Activated T-helper 1 cell treated with anti-CD3 and anti-CD28 coated beads, Interleukin-2, amount 50 U/mL, for 16 hours (primary cell): ENCODE measurements at places on chromosomes 7 and 10.

DNA sequence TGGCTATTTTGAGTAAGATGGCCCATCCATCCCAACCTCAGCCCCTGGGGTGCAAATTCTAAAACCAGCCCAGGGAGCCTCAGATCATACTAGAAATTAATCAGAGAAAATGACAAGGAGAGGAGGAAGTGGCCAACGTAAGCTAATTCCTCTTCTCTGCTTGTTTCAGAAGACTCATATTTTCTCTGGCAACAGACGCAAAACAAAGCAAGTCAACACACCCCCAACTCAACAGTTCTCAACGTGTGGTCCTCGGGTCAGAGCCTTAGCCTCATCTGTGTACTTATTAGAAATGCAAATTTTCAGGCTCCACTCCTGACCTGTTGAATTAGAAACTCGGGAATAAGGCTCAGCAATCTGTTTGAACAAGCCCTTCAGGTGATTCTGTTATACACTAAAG lies 413.9 kb upstream of the AUTS2 start:
- no peak for DNase-seq

GRCh38 chr10:100319707-100320402 lies 10.2 kb downstream of the PKD2L1 start:
- DNase-seq = no peak

- no peak for DNase-seq
Observed at GRCh38 chr7:158121441-158122045, 466.1 kb downstream of the PTPRN2 start.

DNA sequence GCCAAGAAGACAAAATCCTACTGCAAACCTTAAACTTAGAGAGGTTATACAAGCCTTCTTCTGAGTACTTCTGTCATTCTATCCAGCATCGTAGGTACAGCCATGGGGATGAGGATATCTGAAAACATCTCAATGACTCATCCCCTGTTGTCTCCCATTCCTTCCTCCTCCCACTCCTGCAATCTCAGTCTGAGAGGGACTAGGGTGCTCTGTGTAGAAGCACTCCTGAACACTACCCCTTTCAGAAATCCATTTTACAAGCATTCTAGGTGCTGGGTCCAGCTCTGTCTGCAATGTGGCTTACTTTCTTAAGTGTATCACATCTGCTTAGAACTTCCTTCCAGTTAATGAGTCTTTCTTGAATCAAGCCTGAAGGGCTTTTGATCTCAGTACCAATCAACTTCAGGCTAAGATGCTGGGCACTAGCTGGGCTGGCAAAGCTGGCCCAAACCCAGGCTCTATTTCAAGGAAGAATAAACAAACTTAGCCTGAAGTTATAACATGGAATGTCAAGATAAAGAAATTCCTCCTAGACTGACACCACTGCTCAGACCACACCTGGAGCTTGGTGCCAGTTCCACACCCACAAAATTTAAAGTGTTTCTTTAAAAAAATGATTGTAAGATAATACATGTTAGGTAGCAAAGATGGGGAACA lies 270.3 kb upstream of the AOAH start:
- no peak for DNase-seq

DNA sequence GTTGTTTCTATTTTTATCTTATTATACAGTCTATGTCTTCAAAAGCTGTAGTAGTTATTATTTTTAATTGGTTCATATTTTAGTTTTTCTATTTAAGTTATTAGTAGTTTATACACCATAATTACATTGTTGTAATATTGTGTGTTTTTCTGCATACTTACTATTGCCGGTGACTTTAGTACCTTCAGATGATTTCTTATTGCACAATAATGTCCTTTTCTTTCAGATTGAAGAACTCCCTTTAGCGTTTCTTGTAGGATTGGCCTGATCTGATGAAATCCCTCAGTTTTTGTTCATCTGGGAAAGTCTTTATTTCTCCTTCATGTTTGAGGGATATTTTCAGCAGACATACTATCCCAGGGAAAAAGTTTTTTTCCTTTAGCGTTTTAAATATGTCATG lies 74.3 kb upstream of the CREB5 start:
- no peak for DNase-seq

DNA sequence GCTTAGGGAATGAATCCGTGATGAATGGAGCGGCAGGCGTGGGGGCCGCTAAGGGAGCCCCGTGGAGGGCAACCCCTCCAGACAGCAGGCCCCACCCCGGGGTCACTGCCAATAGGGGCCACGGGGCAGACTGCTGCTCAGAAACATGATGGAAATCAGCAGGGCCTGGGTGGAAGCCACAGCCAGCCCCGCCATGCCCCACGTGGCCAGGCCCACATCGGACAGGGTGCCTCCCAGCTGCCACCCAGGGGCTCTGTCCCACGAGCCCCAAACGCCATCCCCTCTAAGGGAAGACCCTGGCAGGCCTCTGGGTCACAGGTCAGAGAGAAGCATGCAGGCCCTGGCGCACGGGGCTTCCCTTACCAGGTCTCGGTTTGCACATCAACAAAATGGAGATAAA lies 28.4 kb downstream of the TNRC18 start:
- DNase-seq = no peak

DNA sequence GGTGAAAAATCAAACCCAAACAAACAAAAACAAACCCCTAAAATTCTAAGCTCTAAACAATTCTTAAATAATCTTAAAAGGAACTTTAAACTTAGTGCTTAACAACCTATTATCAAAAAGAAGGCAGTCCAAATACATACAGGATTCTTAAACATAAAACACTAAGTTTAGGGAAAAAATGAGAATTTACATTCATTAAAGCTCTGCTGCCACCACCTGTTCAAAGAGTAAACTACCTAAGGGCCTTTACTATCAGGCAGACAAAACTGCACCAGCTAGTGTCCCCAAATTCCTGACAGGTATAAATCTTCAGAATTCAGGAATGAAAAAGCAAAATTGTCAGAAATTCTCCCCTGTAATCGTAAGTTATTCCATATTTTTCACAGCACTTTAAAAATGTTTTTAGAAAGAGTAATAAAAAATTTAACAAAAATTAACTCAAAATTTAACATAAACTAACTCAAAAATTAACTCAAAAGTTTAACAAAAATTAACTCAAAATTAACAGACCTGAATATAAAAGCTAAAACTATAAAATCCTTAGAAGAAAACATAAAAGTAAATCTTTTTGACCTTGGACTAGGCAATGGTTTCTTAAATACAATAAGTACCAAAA lies 55.1 kb downstream of the PDZD8 start:
- no peak for DNase-seq

DNA sequence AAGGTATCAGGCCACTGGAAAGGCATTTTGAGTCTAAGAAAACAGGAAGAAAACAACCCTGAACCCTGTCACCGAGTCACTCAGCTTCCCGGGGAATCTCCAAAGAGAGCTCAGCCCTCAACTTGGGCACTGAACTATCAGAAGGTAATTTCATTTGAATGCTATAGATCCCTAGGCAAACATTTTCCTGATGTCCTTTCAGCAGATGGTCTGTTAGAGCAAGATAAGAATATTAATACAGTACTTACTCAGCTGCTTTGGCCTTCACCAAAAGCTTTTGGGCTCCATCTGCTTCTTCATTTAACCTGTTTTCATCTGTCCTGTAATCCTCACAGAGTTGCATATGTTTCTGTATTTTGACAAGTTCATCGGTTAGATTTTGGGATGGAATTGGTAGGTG lies 34.2 kb upstream of the LAMB1 start:
- no peak for DNase-seq

GRCh38 chr10:55881588-55881987 lies 479.5 kb downstream of the ZWINT start:
- DNase-seq = no peak

DNA sequence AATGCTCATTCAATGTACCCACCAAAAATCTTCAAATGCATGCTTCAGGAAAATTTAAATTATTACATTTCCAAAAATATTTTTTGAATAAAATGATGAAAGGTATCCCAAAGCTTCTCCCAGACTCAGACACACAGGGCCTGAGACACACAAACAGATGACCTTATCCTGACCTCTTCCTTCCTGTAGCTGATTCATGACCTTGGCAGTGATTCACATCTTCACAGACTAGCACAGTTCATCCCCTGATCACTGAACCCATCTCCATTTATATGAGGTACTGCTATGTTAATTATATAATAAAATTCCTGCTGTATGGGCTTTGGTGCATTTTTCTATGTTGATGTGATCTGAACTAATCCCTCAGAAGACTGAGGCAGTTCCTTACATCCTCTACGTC lies 265.0 kb upstream of the GLI3 start:
- DNase-seq = no peak

- DNase-seq = no peak
Observed at GRCh38 chr7:14321947-14322346, 332.5 kb upstream of the ETV1 start.

DNA sequence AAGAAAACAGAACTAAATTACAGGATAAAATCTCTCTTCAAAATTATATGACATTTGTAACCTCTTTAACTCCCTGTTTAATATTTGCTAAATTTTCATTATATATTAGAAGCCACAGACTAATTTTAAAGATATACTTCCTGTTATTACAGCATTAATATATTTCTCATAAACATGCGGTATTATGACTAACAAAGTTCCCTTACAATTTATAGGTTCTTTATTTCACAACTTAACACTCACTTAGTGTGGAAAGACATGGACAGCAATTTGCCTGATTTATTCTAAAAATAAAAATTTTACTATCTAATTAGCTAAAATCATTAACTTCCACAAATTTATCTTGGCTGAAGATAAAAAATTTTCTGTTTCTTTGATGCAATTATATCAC lies 29.0 kb downstream of the CTNNA3 start:
- DNase-seq = no peak

- DNase-seq = no peak
Observed at GRCh38 chr7:84677117-84677732, 482.6 kb upstream of the SEMA3A start.

DNA sequence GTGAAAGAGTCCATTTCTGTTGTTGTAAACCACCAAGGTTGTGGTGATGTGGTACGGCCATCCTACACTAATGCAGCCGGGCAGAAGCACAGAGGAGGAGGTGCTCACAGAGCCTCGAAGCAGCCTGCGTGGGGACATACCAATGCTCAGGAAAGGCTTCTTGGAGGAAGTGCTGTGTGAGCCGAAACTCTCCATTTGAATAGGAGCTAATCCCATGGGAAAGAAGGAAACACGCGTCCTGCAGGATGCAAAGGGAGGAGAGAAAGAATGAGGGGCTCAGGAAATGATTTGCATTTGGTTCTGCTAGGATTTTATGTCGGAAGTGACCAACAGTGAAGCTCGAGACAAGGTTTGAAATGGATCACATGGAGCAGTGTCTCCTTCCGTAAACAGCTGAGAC lies 477.9 kb upstream of the ANKRD30A start:
- DNase-seq = no peak

GRCh38 chr7:24119852-24120251 lies 164.1 kb upstream of the NPY start:
- DNase-seq = no peak

DNA sequence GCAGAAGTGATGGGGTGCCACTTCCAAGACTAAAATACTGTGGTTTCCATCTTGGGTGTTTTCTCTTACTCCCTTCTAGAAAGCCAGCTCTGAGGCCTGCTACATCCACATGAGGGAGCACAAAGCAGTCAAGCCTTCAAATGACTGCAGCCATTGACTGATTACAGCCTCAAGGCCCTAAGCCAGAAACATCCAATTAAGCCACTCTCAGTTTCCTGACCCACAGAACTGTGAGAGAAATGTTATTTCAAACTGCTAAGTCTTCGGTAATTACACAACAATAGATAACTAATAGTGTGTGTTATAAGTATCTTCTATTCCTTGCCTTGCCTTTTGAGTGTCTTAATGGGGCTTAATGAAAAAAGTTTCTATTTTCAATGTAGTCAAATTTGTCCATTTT lies 24.8 kb downstream of the BRAF start:
- DNase-seq = no peak

DNA sequence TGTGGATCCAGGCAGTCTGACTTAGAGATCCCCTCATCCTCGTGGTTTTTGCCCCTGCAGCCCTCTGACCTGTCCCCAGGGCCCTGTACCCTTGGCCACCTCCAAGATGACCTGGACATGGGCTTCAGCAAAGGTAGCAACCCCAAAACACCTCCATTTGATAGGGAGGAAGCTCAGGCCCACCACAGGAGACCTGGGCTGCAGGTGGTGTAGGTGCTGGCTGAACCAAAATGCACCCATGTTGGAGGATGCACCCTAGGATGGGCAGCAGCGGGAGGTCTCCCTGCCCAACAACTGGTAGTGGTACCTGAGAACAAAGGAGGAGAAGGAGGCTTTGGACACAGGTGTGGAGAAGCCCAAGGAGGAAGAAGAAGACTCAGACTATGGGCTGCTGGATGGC lies 188.7 kb downstream of the ZNF716 start:
- DNase-seq = no peak

GRCh38 chr7:118222591-118222990 lies 1.9 kb upstream of the ANKRD7 start:
- no peak for DNase-seq

DNA sequence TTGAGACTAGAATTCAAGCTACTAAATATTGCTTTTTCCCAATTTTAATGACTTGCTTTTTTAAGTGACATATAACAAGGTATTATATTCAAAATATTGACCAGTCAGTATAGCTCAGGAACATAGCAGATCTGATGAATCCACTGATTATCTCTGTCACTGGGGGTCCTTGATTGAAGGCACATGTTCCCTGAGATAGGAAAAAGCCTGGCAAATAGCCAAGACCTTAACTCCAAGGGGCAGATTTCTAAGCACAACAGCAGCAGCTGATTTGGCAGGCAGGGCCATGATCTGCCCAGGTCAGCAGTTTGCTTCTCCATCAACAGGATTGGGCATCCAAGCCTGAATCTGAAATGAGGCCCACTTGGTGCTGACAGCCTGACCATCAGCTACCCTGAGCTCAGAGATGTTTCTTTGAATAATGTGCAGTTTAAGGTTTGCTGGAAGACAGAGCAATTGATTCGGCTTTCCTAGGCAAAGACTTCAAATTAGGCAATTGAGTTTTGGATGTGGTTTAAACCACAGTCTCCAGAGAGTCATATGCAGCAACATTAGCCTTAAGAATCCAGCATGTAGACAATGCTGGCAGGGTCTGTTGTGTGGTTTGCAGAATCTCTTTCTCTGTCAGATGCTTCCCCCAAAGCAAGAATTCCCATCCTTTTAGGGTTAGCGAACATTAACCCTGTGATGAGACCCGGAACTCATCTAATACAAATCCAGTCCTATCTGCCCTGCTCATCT lies 352.6 kb downstream of the ADRA2A start:
- DNase-seq = no peak

- DNase-seq = no peak
Observed at GRCh38 chr10:44696496-44696895, 214.6 kb upstream of the TMEM72 start.

DNA sequence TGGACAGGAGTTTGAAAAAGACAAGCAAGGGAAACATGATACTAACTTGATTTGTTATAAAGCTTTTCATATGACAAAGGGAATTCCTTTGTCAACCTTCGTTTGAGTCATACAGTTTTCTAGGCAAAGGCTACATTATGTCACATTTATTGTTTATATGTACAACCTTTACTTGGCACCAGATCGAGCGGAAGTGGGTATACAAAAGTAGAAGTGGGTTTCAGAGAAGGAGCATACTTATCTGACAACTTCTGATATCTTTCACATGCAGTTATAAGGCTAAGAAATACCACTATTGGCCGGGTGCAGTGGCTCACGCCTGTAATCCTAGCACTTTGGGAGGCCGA lies 11.0 kb downstream of the STMP1 start:
- no peak for DNase-seq

GRCh38 chr7:37540917-37541316 lies 92.3 kb upstream of the ELMO1 start:
- DNase-seq = no peak
